ENCODE measurements at places on chromosomes 6 and 20. TPM values are rescaled to one million over a fixed set of nuclear protein-coding genes. Genes with fewer than 3 reads are reported as not detected.

Gene CCN6
- total RNA-seq = not detected

Gene ARMH2
- total RNA-seq = not detected

Gene ZNF318
- total RNA-seq = 3.7 TPM

Gene CTSA
- total RNA-seq = 129 TPM
